ENCODE measurements at places on chromosomes 1 and 21.

DNA sequence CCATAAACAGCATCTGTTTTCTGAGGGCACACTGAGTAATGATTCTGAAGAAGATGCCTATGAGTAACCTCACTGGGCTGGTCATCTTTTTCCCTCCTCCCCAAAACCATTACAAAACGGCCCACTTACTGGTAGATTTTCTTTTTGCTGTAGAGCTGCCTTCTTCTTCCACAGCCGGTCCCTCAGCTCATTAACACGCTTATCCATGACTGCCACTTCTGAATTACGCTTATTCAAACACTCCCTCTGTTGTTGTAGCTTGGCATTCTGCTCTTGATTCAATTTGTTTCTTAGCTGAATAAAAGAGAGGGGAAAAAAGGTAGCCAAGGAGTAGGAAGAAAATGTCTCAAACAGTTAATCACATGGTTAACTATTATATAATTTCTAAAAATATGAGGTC, 43.1 kb downstream of the TP53BP2 start:
- DNase-seq, result no peak

DNA sequence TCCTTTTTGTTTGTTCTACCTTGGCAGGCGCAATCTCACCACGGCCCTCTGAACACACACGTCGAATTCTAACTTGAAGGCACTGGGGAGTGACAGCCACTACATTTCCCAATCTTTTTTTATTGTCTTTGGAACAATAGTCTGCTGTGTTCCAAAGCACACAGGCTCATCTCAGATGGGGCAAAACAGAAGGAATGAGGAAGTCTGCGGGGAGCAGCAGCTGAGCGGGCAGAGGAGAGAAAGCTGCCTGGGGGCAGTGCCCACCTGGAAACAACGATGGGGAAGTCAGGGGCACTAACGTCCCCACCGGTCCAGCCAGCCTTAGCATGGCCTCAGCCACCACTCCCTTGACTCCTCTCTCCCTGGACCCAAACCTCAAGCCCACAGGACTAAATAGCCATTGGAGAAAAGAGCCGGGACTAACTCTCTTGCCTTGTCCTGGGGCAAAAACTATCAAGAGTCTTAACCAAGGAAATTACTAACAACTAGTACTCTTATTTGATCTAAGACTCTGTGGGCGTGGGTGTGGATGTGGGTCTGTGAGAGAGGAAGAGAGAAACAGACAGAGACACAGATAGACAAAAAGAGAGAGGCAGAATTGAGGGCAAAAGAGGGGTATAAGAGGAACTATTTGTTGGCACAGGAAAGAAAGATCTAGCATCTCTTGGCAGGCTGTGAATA, 34.2 kb downstream of the SYF2 start:
- DNase-seq, result no peak

DNA sequence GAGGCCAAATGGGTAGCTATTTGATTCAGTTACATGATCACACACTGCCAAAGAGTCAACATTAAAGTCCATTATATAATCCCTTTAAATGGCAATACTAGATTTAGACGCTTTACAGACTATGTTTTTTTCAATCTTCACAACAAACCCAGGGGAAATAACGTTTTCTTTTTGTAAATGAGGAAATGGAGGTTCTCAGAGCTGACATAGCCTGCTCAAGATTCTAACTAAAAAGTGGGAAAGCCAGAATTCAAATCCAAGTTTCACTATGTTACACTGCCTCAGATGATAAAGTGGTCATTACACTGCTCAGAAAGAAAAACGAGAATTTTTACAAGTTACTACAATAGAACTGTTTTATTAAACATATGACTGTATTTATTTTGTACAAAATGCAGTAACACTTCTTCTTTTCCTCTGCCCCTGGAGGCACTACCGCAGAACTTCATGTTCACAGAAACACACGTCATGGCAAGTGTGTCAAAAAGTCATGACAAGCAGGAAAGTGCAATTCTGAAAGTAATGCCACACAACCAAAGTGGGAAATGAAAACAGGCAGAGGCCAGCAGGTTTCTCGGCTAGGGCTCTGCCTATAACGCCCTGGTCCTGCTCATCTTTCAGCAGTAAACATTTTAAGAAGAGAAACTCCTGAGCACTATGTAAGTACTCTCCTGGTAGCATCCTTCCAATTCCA, 19.0 kb downstream of the THEMIS2 start:
- DNase-seq, result peak; percentile 74

DNA sequence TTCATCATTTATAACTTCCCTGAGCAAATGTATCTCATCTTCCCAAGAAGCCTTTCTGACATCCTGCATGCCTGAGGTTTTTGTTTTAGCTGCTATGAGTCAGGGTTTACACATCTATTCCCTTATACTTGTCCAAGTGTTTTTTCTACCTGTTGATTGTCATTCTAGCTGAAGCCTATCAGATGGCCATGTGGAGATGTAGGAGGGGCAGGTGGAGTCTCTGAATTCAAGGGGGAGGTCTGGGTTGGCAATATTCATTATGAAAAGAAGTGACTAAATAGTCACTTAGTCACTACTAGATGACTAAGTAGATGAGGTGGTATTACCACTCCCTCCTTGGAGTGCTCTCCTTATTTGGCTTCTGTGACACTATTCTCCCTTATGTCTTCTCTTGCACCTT, 52.4 kb downstream of the XCL1 start:
- DNase-seq, result no peak

DNA sequence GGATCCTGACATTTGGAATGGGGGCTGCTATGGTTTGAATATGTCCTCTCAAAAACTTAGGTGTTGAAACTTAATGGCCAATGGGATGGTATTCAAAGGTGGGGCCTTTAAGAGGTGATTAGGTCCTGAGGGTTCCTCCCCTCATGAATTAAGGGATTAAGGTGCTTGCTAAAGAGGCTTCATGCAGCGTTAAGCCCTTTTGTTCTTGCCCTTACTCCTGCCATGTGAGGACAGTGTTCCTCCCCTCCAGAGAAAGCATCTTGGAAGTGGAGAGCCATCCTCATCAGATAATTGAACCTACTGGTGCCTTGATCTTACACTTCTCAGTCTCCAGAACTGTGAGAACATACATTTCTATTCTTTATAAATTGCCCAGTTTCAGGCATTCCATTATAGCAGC, 146.6 kb downstream of the KCNJ6 start:
- DNase-seq, result no peak

DNA sequence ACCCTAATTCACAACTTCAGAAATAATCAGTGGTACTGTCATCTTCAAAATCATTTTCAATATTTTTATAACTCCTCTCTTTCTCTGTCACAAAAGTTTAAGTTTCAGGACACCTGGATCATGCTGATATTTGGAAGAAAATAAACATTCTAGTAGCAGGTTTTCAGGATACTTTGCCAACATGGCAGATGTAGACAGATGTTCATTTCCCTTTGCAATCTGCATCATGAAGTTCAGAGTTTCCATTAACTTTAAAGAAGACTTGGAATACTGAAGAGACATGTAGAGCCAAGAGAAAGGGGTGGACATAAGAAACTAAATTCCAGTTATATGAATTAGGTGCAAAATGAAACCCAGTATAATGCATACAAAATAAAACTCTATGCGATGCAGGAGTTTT, 218.1 kb downstream of the USH2A start:
- DNase-seq, result no peak

DNA sequence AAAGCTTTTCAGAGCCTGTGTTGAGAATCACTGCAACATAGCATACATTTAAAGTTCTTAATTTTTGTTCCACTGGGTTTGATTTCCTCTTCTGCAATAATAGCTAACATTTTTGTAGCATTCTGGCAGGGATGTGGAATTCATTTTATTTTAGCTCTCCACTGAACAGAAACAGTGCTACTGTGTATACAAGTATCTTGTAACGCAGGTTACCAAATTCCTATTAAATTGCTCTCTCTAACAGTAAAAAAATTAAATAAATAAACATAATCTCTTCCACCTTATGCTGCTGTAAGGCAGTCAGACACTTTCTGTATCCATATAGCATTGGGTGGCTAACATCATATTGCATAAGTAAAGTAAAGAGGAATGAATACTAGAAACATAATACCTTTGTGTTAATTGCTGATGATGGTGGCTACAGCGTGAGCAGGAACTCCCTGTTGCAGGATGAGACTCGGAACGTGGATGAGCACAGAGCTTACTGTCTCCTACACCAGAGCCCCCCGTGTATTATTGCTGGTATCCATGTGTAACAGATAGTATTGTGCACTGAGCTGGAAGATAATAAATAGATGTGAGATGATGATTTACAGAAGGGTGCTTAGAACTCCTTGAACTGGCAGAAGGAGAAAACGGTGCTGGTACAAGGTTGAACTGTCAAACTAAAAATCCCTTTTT, 276.9 kb upstream of the SNX7 start:
- DNase-seq, result no peak

DNA sequence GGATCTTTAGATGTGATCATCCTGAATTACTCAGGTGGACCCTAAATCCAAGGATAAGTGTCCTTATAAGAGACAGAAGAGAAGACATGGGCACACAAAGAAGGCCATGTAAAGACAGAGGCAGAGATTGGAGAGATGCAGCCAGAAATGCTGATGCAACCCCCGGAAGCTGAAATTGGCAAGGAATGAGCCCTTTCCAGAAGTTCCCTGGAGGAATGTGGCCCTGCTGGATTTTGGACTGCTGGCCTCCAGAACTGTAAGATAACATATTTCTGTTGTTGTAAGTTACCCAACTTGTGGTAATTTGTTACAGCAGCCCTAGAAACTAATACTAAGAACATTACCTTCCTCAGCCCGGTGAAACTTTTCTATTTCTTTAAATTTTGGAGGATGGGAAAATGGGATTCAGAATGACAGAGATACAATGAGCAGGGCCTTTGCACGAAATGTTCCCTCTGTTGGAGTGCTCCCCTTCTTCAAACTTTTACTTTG, 11.2 kb upstream of the PLPP3 start:
- DNase-seq, result no peak

- DNase-seq, result no peak
These were observed 10.0 kb downstream of the COL24A1 start for GRCh38 chr1:86146566-86146965.

GRCh38 chr1:1173793-1174415, at the start of gene TTLL10:
Gene TTLL10 (plus strand): TSS chr1:1173880. CDS start chr1:1179216, 5,336 bp downstream.
- peak; percentile 80 for DNase-seq

DNA sequence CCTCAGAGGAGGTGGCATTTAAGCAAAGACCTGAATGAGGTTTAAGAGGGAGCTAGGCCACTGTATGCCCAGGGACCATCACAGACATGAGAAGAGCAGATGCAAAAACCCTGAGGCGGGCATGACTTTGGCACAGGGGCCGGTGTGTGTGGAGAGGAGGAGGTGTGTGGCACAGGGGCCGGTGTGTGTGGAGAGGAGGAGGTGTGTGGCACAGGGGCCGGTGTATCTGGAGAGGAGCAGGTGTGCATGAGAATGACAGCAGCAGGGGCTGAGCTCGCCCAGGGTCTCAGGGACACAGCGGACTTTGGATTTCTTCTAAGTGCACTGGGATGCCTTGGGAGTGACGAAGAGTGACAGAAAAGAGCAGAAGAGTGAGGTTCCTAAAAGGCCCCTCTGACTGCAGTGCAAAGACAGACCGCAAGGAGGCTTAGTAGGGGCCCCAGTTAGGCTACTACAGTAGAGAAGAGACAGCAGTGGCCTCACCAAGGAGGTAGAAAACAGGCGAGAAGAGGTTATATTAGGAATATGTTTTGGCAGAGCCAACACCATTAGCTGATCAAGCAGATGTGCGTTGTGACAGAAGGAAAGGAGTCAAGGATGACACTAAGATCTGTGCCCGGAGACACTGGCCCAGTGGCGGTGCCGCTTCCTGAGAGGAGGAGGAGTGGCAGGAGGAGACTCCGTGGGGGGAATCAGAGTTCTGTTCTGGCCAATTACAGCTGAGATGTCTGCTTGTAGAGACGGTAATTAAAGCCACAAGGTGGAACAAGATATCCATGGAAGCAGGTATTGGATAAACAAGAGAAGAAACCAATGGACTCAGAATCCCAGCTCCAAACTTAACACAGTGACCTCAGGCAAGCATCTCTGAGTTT, 18.4 kb downstream of the ZBTB17 start:
- DNase-seq, result no peak

DNA sequence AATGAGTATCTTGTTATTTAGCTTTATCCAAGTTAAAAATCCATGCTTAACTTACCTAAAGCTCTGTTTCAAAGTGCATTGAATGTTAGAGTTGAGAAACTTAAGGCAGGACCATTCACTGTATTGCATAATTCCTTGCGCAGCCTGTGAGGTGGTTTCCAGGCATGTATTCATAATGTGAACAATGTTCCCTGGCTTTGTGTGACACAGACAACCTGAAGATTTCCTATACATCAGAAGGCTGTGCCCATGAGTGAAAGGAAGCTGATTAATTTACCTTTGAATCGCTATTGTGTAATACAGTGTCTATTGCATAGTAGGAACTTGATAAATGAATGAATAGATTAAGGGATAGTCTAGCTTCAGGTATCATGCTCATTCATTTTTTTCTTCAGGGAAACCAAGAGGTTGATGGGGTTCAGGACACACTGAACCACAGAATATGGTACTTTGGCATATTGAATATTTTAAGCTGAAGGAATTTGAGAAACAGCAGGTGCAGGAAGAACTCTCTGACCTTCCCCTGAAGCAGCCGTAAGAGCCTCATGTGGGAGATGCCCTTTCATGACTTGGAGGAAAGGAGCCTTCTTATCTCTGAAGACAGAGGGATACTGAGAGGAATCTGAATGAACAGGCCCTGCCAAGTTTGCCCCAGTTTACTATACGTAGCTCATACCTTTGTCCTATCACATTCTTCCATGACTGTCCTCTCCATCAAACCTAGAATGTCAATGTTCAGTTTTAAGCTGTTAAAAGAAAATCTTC, 88.6 kb upstream of the GNG12 start:
- no peak for DNase-seq

DNA sequence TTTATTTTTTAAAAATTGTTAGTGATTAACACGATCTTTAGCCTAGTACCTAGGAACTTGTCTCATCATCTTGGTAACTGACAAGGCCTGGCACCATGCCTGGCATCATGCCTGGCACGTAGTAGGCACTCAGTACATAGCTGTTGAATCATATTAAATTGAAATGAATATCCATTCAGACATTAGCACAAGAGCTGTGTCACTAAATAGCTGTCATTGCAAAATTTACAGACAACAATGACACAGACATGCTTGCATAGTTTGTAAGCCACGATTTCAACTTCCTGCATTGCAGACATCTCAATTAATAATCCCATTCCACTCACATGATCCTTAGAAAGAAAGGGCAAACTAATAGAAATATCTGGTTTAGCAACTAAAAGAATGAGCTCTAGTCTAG, 15.4 kb upstream of the PHACTR4 start:
- DNase-seq, result no peak

DNA sequence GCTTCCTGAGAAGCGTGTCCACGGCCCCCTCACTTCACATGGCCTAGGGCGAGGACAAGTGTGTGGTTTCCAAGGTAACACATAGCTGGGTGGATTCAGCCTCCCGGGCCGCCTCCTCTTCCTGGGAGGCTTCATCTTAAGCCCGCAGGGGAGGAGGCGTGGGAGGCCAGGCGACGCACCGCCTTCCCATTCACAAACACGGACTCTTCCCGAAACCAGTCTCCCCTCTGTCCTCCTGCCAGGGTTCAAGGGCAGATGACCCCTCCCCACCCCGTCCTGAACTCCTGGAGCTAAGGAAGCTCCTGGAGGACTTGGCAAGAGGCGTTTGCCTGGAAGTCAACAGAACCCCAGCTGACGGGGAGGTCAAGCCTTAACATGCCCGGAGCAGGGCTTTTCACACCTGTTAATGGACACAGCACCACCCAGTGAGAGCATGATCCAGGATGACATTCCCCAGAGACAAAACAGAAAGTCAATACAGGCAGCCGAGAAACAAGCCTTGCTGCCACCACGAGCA, 56.7 kb downstream of the KCNN3 start:
- DNase-seq, result no peak

Measured in CD4-positive, alpha-beta T cell treated with Interleukin-17A for 1 hour (primary cell).